HT1080 (cell line): ENCODE measurements at places on chromosomes 5 and 9. TPM values are rescaled to one million over a fixed set of nuclear protein-coding genes. Genes with fewer than 3 reads are reported as not detected.
A peak's percentile ranks its signal among the peaks of the same experiment; 100 is the strongest.

- no peak for DNase-seq
Observed at GRCh38 chr5:149641000-149641576, 59.8 kb downstream of the ARHGEF37 start.

DNA sequence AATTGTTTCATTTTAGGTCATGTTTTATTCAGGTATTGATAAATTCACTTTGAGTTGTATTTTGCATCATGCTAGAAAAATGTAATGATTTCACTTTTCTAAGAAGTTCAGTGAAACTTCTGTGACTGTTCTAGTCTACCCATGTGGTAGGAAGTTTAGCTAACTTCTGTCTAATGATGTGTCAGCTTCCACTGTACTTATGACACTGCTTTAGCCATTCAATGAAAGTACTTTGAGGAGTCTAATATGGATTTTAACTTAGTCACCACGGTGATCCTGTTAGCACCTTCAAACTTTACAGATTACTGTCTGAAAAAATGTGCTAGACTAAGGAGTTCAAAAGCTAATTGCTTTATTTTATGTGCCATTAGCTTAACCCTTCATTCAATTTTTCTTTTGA is 1510.5 kb upstream of the CDH9 start:
- DNase-seq: peak; percentile 49

DNA sequence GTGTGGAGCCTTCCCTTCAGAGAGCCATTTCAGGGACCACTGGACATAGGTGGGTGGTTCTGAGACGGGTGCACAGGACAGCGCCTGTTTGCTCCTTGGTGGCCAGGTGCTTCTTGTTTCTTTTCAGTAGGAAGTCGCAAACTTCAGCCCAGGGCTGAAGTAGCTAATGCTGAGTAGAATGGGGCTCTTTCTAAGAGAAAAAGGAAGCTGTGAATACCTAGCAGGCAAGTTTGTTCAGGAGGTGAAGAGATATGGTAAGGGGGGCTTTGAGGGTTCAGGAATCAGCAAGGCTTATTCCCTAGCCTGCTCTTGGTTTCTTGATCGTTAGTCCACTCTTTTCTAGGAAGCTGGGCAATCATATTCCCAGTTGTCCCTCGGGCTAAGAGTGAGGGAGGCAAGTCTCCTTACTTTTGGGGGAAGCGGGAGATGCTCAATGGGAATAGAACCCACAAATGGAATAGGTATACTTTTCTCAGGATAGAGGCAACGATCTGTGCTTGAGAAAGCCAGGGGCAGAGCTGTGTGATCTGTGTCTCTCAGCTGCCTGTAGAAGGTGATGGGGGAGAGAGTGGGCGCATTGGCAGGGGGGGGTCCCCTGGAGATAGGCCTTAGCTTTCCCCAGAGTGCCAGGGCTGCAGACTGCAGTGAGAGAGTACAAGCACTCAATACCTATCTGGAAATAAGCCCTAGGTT is 1.9 kb upstream of the PURA start:
- no peak for DNase-seq

DNA sequence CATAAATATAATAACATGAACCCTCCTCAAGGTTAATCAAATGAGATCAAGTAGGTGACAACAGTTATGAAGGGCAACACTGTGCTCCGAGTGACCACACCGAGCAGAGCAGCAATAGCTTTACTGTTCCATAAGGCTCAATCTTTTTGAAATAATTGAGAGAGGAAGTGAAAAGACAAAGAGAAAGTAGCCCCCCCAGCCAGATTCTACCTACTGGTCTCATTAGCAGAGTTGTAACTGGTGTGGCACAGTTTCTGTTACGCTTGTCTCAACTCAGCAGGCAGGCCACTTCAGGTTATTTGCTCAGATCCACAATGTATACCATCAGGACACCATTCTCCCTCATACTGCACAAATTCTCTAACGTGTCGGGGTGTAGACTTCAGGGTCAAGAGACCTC is 14.0 kb downstream of the PRUNE2 start:
- DNase-seq: no peak

KCTD16 gene
- 0.03 TPM in 1 of 2 replicates, not detected in the other for total RNA-seq

PCDHGA10 gene
- 0.80 and 0.90 TPM in 2 replicates for total RNA-seq

FSTL4 gene
- total RNA-seq: 0.30 and 0.47 TPM in 2 replicates

SLC28A3 gene
- 0.02 and 0.03 TPM in 2 replicates for total RNA-seq

TRPM6 gene
- total RNA-seq: 0.02 TPM in 1 of 2 replicates, not detected in the other

ARHGEF28 gene
- total RNA-seq: 12.9 and 13.9 TPM in 2 replicates

CCL21 gene
- total RNA-seq: not detected in 2 replicates
